ENCODE measurements at places on chromosomes 4 and X.

DNA sequence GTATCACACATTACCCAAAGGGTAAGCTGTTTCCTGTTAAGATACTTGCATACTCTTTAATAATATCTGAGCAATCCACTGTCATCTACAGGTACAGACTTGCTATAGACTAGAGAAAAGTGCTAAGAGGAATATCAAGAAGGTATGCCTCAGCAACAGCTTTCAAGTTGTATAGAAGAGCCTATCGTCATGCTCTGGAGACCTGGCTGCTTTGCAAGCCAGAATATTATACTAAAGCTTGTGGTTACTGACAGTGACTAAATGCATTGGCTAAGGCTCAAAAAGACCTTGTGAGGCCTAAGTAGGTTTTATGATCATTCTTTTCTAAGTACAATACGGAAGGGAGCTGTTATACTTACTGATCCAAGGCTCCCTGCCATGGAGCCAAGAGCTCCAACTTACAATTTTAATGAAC is 11.3 kb downstream of the LAMP2 start:
- peak; percentile 60 for DNase-seq

GRCh38 chr4:17166954-17167353 is 268.5 kb upstream of the LDB2 start:
- DNase-seq, result no peak

- no peak for DNase-seq
Measured at GRCh38 chrX:15751155-15751819, 13.2 kb downstream of the CA5B start.

DNA sequence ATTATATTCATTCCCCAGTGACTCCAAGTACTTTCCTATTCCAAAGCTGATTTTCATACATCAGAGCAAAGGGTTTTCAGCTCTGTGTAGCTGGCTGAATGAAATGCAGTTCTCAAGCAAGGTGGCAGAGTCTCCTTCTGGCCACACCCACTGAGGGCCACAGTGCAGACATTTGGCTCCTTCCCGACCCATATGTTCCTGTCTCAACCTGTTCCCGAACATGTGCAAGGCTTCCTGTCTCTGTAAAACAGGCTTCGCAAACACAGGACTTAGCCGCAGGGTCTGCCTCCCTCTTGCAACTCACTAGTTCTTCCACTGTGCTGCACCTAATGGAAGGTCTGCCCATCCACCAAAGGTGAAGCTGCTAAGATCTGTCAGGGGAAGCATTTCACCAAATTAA is 249.2 kb downstream of the MID1IP1 start:
- peak; percentile 56 for DNase-seq

DNA sequence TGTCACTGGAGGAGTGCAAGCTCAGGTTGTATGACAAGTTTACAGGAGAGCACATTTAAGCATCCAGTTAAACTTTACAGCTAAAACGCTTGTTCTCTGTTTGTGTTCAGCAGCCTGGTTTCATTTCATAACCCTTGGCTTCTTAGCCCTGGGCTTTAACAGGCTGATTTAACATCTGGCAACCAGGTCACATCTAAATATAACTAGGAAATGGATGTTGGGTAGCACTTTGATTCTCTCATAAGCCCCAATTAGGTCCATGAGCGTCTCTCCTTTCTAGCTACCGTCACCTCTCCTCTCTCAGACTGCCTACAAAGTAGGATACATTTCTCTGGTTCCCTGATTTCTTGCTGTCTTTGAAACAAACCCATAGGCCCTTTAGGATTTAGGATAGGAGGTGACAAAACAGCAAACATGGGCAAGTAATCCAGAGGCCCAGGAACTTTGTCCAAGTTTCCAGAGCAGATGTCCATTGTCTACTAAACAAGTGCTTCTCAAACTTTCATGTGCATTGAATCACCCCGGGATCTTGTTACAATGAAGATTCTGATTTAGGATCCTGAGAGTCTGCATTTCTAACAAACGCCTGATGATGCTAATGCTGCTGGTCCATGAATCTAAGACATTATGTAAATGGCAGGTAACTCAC is 22.5 kb downstream of the OTUD6A start:
- no peak for DNase-seq

DNA sequence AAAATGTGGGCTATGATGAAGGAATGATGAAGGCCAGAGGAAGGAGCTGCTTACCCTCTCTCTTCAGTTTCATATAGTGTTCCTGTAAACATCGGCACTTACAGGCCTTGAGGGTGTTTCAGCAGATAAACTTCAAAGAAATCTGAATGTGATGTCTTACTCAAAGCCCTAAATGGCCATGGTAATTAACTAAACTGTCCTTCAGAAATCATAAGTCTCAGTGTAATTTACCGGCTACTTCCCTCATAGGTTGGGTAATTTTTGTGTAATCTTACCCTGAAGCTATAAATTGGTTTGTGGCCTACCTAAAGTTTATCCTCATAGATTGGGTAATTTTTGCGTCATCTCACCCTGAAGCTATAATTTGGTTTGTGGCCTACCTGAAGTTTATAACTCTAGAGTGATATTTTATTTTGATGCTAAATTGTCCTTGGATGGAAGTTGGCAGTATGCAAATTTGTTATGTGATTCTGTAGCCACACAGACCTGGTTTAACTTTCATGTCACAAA is 2700.3 kb downstream of the ARAP2 start:
- DNase-seq, result no peak

DNA sequence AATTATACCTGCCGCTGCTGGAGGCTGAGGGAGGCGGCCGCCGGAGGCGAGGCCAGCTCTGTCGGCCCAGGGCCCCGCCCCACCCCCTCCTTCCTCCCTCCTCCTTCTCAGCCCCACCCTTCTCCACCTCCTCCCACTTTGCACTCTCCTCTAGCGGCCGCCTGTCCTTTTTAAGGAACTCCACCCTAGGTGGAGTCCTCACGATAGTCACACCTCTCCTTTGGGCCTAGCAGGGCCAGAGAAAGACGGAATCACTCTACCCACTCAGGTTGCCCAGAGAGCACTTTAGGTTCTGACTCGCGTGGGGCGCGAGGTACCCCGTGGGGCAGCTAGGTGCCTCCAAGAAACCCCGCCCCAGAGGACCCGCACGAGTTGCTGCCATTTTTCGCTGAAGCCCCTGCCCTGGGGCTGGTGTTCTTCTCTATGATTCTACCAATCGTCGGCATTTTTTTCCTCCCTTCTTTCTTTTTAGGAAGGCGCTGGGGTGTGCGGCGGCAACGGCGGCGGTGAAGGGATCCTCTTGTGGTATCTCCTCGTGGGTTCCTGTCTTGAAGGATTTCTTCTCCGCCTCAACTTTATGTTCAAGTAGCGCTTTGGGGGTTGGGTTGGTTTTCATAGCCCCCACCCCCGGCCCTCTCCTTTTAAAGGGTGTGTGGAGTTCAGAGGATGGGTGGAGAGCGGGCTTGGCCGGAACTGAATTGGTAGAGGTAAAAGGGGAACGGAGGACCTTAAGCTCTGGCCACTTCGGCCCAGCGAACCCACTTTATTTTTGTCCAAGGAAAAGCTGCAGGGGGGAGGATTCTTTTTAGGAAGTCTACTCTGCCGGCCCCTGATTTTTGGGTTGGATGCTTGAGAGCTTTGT is at the start of gene KLF8:
Gene KLF8, plus strand, starts transcription at position 136 of the 862 bp plus-strand sequence. CDS start 979 bp downstream, outside the sequence.
- peak; percentile 19 for DNase-seq

DNA sequence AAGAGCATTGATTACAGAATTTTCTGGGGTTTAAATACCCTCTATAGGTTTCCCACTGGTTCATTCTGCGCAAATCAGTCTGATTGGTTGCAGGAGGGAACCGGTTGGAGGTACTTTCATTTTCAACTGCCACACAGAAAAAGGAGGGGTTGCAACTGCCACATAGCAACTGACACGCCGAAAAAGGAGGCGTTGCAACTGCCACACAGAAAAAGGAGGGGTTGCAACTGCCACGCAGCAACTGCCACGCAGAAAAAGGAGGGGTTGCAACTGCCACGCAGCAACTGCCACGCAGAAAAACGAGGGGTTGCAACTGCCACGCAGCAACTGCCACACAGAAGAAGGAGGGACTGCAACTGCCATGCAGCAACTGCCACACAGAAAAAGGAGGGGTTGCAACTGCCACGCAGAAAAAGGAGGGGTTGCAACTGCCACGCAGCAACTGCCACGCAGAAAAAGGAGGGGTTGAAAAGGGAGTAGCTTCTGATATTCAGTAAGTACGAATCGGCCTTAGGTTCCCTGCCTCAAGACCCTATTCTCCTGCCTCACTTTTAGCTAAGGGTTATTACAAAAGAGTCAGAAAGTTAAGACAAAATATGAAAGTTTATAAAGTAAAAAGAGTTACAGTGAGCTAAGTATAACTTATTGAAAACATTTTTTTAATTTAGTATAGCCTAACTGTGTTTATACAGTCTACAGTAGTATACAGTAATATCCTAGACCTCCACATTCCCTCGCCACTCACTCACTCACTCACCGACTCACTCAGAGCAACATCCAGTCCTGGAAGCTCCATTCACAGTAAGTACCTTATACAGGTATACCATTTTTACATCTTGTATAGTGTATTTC is 431.8 kb downstream of the KCTD8 start:
- DNase-seq, result no peak

GRCh38 chrX:11193035-11193469 is 81.9 kb downstream of the HCCS start:
- DNase-seq, result no peak

DNA sequence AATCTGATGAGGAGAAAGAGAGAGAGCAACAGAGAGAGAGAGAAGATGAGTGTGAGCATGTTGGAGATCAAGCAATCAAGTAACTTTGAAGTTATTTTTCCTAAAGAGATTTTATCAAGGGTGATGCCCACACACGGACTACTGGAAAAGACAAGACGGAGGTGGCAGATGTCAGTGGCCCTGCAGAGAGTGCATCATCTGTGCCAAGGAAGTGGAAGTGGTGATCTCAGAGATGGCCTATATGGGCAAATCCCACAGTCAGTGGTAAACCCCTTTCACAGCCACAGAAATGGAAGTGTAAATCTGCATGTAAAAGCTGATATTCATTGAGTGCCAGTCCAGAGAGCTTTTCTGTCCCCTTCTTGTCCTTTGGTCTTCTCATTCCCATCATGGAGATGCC is 577.2 kb upstream of the AADAT start:
- no peak for DNase-seq

GRCh38 chrX:19879735-19880378 is 7.5 kb downstream of the SH3KBP1 start:
- DNase-seq, result no peak

- no peak for DNase-seq
Measured at GRCh38 chr4:69058410-69059059, 37.7 kb upstream of the UGT2B7 start.

DNA sequence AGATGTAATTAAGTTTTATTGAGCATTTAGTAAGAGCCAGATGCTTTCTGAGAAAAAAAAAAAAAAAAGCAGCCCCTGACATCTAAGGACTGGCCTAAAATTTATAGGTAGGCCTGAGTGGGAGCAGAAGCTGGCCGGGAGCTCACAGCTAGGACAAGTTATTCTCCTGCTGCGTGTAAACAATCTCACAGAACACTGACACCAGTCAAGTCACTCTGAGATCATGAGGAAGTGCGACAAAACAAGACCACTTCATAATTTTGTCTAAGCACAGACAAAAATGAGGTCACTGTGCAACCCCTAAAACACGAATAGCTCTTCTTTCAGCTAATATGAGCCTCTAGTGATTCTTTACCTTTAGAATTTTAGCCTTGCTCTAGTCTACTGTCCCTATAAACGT is 15.3 kb upstream of the NSUN7 start:
- DNase-seq, result no peak

DNA sequence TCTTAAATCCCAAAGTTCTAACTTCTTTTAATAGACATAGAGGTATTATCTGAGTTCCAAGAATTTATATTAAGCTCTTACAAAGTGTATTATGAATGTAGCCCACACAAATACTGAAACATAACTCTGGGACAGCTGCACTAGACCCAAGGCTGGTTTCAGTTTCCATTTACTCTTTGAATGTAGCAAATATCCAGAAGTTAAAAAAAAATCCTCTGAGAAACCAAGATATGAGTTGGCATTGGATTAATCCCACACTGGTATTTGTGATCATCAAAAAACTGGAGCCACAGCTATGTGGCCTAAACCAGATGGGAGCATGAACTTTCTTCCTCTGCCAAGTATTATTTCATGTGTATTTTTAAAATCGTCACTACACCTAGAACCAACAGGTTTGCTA is 23.6 kb upstream of the SMPX start:
- no peak for DNase-seq

- no peak for DNase-seq
Measured at GRCh38 chr4:113052379-113052951, 3.0 kb downstream of the ANK2 start.

GRCh38 chr4:162959046-162959445 is 207.6 kb downstream of the NAF1 start:
- no peak for DNase-seq

DNA sequence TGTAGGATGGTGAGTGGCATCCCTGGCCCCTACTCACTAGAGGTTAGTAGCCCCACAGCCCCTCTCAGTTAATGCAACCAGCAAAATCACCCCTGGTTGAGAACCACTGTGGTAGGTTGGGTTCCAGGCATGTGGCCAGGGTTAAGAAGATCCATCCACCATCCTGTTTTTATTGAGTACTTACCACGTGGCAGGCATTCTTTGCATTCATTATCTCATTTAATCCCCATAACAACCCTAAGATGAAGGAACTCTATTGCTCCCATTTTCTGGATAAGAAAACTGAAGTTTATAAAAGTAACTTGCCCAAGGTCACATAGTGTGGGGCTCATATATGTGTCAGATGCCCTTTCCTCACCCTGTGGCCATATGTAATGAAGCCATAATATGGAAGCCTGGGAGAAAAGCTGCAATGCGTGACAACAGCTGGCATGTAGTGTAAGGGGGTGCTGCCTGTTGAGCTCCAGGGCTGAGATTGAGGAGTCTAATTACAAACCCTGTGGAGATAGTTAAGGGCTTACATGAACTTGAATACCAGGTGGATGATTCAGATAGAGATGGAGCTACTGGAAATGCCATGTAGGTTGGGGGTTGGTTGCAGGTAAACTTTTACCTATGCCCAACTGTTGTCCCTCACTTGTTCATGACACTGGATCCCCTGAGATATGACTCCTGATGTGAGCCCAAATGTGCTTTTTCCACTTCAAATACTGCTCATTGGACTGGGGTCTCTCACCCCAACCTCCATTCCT is 100.2 kb upstream of the PGRMC2 start:
- peak; percentile 79 for DNase-seq

- DNase-seq, result no peak
Measured at GRCh38 chrX:2502668-2503519, 2.1 kb upstream of the DHRSX start.

- no peak for DNase-seq
Measured at GRCh38 chr4:120869613-120870278, 52.8 kb downstream of the PRDM5 start.

DNA sequence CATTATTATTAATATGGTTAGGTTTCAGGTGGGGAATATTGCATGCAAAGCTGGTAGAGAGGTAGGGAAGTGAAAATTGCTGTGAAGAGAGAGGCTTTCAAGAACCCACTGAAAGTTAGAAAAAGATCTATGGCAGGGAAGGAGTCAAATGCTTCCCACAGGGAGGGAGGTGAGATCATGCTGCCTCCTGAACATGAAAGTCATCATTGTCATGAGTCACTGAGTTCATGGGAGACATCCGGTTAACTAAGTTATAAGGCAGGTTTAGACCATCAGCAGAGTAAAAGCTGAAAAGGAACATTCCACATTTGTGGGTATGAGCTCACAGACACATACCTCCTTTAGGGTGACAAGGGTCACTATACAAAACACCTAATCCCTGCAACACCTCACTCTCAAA is 16.2 kb downstream of the GATB start:
- peak; percentile 71 for DNase-seq

Measured in keratinocyte (primary cell).